ENCODE measurements at places on chromosomes 11 and 22.

DNA sequence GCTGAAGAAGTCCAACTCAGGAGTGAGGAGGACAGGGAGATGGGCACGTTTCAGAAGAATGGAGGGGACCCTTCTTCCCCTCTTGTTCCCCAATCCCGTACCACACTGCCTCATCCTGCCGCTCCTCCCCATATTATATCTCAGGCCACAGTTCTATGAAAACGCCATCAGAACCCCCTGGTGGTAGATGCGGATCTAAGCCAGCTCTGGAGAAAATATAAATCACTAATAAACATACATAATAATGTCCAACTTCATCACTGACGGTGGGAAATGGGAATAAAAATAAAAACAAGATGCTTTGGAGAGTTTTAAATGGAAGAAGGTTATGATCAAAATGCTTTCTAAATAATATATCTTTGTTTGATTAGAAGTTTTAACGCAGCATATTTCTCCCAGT lies 400.3 kb downstream of the CADM1 start:
- DNase-seq = no peak

- peak; percentile 70 for DNase-seq
Observed at GRCh38 chr11:2898366-2899079, 12.9 kb upstream of the CDKN1C start.

DNA sequence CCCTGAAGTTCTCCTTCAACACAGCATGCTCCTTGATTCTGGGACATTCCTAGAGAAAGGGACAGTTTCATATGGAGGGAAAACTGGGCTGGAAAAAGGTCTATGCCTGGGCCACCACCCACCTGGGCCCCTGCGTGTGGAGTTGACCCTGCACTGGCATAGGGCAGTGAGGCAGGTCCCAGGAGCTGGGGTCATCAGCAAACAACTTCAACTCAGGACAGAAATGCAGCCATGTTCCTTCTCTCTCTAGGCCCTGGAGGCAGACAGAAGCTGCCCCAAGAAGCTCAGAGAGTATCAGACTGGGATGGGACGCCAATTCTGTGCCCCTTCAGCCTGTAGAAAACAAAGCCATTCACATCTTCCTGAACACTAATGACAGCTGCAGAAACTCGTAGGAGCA lies 34.9 kb downstream of the RTL6 start:
- DNase-seq = no peak

DNA sequence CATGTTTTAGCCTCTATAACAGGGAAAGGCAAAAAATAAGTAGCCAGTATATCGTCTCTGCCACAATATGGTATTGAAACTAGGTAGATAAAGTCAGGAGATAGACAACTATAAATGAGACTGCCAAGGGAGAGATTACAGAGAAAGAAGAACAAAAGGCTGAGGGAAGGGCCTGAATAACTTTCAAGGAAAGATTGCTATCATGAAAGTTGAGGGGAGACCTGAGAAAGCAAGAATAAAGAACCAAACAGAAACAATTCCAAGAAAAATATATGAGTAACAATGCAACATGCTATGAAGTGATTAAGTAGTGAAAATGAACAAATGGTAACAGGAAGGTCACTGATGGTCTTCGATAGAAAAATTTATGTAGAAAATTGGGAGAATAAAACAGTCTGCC lies 690.1 kb downstream of the METTL15 start:
- DNase-seq = no peak

DNA sequence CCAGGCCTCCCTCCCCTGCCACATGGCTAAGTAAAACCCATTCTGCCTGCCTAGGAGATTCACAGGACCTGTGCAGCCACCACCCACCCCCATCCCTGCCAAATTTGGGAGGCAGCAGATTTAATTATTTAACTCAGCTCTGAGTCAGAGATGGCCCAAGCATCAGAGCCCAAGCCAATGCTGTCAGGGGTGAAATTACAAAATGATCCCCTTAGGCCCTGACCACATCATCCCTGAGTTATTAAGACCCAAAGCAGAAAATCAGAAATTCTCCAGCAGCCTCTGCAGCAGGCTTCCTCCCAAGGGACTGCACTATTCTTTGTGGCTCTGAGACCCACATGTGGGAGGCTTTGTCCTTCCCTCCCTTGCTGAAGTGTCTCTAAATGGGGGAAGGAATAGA lies 52.8 kb upstream of the RRAS2 start:
- no peak for DNase-seq

- DNase-seq = no peak
Observed at GRCh38 chr22:45008751-45009605, 827 bp downstream of the PHF21B start.

DNA sequence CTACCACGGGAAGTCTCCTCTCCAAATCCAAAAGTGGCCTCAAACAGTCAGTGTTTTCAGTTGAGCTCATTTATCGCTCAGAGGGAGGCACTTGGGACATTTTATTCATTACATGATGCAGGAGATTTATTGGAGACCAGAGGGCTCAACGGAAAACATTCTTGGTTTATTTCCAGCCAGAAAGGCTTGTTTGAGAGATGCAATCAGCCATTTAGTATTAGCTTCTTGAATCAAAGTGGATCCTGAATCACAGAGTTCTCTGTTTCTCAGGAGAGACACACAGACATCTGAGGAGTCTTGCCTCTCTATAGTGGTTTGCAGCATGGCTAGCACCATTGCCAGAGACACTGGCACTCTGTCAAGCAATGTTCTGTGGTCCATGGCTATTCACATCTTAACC lies 31.5 kb downstream of the CD44 start:
- no peak for DNase-seq

GRCh38 chr11:72609476-72609875 lies 64.7 kb downstream of the PDE2A start:
- no peak for DNase-seq

GRCh38 chr11:73201249-73201648 lies 16.8 kb upstream of the P2RY2 start:
- peak; percentile 17 for DNase-seq

GRCh38 chr11:67640758-67641337 lies 1.3 kb upstream of the TBX10 start:
- no peak for DNase-seq

DNA sequence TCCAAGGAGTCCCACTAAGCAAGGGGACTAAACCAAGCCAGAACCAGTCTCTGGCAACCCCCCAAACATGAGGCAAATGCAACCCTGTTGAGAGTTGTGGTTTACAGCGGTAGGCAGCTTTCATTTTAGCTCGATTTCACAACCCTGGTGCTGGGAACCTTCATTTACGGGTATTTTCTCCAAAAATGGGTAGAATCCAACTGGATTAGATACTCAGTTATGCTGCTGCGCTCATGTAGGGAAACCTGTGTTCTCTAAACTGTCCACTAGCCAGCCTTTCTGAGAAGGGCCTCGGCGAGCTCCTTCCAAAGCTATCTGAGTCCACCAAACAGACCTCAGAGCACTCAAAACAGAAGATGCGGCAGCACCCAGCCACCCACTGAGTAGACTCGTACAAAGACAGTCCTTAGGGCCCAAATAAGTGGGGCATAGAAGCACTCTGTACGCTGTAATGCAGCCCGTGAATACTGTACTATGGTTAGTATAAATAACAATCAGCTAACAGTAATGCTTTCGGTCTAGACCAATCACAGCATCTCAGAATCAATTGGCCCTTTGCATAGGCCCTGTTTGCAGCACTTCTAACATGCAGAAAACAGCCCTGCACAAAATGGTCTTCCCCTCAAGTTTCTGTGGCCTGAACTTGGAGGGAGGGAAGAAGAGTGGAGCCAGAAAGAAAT lies 104.7 kb downstream of the ETS1 start:
- DNase-seq = no peak

- DNase-seq = no peak
Observed at GRCh38 chr11:125494561-125494960, 1.5 kb downstream of the FEZ1 start.

DNA sequence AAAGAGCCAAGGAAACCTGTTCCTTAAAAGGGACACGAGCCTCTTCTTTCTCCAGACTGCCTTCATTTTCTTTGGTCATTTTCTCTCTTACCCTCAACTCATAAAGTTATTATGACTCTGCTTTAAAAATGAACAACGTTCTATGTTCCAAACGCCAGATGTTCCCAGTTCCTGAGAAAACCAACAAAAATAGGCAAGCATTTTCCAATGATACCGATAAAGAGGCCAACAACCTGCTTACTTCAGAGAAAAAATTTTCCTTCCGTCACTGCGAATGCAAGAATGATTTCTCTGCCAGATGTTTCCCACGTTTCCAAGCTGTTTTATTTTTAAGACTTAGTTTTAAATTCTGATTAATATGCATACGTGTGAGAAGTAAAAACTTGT lies 315 bp upstream of the TRPC6 start:
- no peak for DNase-seq

- no peak for DNase-seq
Observed at GRCh38 chr11:88307749-88308425, 29.6 kb downstream of the CTSC start.

- no peak for DNase-seq
Observed at GRCh38 chr11:122791411-122791810, 46.9 kb upstream of the CRTAM start.

DNA sequence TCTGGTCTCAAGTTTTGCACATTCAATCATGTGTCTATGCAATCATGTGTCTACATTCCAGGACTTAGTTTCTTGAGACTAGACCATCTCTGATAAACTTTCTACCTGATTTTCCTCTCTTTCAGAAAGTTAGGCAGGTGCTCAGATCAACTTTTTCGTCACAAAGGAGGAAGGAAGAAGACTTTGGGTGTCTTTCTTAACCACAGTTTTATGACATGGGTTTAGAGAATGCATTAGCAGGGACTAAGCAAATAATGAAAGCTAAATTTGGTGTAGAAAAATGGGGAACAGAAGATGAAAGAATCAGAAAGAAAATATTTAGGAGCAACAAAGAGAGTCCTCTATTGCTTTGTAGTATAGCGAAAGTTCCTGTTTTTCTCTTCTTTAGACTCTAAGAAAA lies 7.7 kb upstream of the GLYATL1B start:
- DNase-seq = no peak

All from left colon (tissue), 2 donors.